T-helper 1 cell (primary cell): ENCODE measurements at places on chromosomes 1 and 21.

DNA sequence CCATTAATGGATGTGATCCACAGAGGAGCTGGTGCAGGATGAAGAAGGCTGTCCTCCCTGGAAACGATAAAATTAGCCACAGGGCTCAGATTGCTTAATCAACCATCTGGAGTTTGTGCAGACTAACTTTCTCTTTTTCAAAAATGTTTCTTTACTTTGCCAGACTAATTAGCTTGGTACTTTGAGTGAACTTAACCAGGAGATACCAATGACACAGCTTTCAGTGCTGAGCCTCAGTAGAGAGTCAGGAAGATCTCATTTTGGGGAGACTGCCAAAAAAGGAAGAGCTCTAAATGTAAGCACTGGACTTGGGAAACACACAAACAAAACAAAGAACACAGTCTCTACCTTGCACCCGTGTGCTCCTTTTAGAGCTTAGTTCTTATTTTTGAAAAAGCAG, 248.1 kb upstream of the DEPDC1 start:
- DNase-seq, result no peak

GRCh38 chr1:180144659-180145357, 9.9 kb upstream of the QSOX1 start:
- DNase-seq, result no peak

DNA sequence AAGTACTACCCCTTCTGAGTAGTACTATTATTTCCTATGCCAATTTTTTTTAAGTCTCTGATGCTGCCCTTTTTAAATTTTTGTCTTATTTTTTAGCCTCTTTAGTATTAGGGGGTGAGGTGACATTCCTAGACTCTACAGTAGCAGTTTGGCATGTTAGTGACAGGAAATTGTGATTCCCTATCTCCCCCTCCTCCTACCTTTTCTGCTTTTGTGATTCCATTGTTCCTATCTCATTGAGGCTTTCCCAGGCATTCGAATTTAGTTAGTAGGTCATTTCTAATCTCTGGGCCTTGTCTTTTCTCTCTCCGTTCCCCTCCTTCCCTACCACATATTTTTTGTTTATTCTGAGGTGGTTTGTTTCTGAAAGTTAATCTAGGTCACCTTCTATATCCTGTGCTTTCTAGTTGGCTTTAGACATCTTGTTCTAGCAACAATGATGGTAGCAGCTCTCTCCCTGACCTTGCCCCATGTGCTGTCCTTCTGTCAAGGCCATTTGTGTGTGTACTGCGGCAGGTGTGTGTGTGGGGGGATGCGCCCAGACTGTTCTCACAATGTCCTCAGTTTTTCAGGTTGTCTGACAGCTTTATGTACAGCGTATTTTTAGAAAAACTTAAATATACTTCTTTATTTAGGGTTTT, 21.5 kb downstream of the SEMA6C start:
- DNase-seq, result no peak

DNA sequence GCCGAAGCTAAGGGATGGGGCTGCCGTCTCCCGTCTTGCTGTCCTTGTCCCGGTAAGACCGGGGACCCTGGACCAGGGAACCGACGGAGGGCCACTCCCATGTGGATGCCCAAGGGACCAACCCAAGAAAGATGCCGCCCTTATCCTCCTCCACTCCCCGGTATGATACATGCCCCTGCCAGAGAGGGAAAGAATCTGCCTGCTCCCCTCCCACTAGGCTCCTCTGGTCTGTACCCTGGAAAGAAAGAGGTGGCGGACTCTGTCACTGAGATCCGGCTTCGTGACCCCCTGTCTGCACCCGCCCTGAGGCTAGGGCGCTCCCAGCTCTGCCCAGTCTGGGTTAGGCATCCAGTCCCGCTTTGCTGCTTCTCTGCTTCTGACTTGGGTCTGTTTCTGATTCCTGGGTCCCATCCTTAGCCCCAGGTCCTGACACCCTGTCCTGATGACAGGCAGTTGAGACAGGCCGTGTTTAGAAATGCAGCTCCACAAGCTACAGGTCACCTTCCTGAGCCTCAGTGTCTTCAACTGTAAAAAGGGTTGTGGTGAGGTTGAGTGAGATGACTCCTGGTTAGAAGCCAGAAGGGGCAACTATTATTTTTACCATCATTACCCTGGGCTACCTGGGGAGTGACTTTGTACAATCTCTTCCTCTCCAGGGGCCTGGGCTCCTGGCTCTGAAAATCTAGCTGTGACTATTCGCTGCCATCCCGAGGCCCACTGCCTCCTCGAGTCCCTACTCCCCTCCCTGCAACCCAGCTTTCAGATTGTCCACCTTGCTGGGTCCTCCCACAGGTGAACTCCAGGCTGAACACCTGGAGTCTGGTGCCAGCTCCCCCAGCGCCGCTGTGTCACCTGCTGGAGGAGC, 3.7 kb downstream of the MATN1 start:
- no peak for DNase-seq

GRCh38 chr1:24547195-24547594, 8.7 kb upstream of the NCMAP start:
- no peak for DNase-seq

- DNase-seq, result no peak
Observed at GRCh38 chr1:15950763-15951295, 25.1 kb downstream of the ZBTB17 start.

- DNase-seq, result no peak
Observed at GRCh38 chr1:93753791-93754763, 72.4 kb upstream of the BCAR3 start.

GRCh38 chr1:238252033-238252802, 361.5 kb upstream of the ZP4 start:
- no peak for DNase-seq

GRCh38 chr1:44067266-44068250, 36.3 kb upstream of the SLC6A9 start:
- no peak for DNase-seq

GRCh38 chr1:242089911-242090310, 91.0 kb upstream of the MAP1LC3C start:
- DNase-seq, result no peak

GRCh38 chr1:11943619-11944018, 9.1 kb downstream of the PLOD1 start:
- DNase-seq, result no peak

GRCh38 chr1:29478879-29479278, 242.6 kb downstream of the PTPRU start:
- no peak for DNase-seq

GRCh38 chr1:85607126-85607920, 26.8 kb downstream of the CCN1 start:
- DNase-seq, result no peak

DNA sequence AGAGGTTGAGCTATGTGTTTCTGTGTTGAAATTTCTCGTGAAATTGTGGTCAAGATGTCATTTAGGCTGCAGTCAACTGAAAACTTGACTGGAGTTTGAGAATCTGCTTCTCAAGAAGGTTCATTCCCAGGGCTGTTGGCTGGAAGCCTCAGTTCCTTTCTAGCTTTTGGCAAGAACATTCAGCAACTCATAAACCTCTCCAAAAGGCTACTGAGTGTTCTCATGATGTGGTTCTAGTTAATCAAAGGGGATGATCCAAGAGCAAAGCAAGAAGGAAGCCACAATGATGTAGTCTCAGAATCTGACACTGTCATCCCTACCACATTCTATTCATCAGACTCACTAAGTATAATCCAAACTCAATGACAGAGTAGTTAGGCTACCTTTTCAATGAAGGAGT, 66.6 kb downstream of the SPATA6 start:
- DNase-seq, result no peak

DNA sequence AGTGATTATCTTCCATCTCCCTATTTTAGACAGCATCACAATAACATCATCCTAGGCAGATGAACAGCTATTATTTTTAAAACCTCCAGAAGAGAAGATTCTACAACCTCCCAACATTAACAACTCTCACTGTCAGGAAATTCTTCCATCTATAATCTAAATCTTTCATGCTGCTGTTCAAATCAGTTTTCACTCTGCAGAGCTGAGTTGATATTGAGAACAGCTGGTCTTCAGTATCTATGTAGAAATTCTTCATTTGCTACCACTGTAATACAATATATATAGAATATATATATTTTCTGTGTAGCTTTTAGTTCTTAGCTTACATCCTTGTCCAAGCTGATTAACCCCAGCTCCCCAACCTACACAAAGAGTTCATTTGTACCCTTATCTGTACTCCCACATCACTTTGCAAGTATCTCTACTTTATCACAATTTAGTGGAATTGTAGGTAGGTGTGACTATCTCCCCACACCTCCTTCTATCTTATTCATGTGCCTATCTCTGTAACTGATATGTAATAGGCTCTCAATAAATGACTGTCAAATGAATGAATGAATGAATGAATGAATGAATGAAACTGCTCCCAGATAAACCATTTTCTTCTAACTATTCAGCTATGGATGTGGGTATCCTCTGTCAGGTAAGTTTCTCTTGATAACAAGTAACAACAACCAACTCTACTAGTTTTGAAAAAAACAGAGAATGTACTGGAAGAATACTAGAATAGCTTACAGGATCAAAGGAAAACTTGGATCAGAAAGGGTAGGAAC, 37.4 kb upstream of the PKN2 start:
- no peak for DNase-seq

GRCh38 chr1:37047542-37047941, 13.2 kb upstream of the GRIK3 start:
- no peak for DNase-seq

- DNase-seq, result no peak
Observed at GRCh38 chr1:31435471-31436409, 22.7 kb downstream of the SERINC2 start.

DNA sequence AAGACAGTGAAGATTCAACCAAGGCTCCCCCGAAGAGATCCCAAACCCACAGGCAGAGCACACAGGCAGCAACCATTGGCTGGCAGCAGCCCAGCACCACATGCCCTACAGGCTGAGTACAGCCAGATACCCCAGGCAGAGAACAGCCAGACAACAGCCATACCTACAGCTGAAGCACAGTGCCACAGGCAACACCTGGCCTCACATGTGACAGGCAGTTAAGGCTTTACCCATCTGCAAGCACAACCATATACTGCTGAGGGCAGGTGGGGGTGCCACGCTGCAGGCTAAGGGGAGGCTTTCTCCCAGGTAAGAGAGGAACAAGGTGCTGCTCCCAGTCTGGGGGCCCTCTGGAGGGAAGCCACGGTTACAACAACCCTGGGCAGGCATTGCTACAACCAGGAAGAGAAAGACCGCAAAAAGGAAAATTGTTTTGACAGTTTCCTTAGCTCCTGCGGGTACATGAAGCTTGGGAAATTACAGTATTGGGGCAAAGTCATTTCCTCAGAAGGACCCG, 12.3 kb downstream of the CHIT1 start:
- DNase-seq, result no peak

DNA sequence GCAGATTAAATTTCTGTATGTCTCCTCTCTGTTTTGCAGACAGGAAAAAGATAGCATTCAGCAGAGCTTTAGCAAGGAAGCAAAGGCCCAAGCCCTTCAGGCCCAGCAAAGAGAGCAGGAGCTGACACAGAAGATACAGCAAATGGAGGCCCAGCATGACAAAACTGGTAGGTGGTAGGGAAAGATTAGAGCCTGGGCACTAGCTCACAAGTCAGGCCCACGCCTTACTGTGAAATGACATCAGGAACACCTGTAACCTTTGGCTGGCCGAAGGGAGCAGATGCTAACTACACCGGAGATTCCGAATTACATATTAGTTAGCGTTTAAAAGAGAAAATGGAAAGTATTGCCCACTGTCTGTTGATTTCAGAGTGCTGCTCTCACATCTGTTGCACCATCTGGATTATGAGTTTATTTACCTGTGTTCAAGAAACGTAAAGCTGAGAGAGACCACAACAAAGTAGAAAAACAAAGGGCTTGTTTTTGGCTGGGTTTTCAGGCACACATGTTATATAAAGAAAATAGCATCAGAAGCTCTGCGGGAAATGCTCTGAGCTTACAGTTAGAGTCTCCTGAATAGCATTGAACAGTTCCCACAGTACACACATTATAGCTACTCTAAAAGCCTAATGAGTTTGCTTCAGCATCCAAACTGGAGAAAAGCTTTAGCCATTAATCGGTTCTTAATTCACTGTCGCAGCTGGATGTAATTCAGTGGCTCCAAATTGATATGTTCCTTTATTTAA, 160.0 kb downstream of the SDCCAG8 start:
- DNase-seq, result no peak

- no peak for DNase-seq
Observed at GRCh38 chr1:231318568-231318967, 19.1 kb downstream of the EXOC8 start.

- no peak for DNase-seq
Observed at GRCh38 chr1:36087233-36088123, 1.2 kb upstream of the ADPRS start.

DNA sequence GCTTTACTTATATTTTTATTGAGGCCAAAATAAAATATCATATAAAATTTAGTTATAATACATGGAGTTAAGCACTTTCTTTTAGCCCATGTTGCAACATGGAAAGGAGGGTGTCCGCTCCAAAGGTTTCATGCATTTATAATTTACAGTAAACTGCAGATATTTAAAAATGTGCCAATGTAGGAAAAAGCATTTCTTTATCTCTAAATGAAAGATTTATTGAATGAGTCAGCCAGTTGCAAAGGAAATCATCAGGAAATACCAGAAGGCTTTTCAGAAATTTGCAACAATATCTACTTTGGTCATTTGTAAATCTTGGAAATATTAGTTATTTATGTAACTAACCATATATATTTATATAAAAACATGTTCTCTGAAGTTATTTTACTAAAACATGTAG, 12.1 kb downstream of the ATP6V1G3 start:
- no peak for DNase-seq

DNA sequence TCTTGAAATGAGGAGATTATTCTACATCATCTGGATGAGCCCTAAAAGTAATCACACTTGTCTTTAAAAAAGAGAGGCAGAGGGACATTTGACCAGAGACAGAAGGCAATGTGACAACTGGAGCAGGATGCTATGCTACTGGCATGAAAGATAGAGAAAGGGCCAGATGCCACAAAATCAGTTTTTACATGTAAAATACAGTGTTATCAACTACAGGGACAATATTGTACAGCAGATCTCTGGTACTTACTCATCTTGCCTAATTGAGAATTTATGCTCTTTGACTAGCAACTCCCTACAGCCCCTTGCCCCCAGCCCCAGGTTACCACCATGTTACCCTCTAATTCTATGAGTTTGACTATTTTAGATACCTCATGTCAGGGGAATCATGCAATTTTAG, 633.4 kb downstream of the LTN1 start:
- no peak for DNase-seq

- DNase-seq, result no peak
Observed at GRCh38 chr1:234969581-234970400, 158.8 kb downstream of the TOMM20 start.

- DNase-seq, result no peak
Observed at GRCh38 chr1:2590233-2591141, 3.9 kb downstream of the PRXL2B start.

GRCh38 chr1:157580179-157580827, 17.6 kb downstream of the FCRL4 start:
- DNase-seq, result no peak
